ENCODE measurements at places on chromosomes 7 and 10. TPM values are rescaled to one million over a fixed set of nuclear protein-coding genes. Genes with fewer than 3 reads are reported as not detected.

- H3K36me3 ChIP-seq, result peaks cover 5% of the 10 kb centered on the region
- no peak for DNase-seq
- no peaks in the 10 kb centered on the region for H3K27me3 ChIP-seq
- H3K27ac ChIP-seq, result no peak overlapping the region
- no peaks in the 10 kb centered on the region for H3K4me1 ChIP-seq
Measured at GRCh38 chr10:30464675-30465074, 30.7 kb downstream of the MAP3K8 start.

- H3K4me1 ChIP-seq, result no peaks in the 10 kb centered on the region
- no peaks in the 10 kb centered on the region for H3K27me3 ChIP-seq
- no peak overlapping the region for H3K27ac ChIP-seq
- DNase-seq, result no peak
- H3K36me3 ChIP-seq, result no peaks in the 10 kb centered on the region
- no peak overlapping the region for H3K4me3 ChIP-seq
Measured at GRCh38 chr7:140497241-140497769, 18.0 kb upstream of the MKRN1 start.

- H3K4me1 ChIP-seq, result no peaks in the 10 kb centered on the region
- H3K27ac ChIP-seq, result no peak overlapping the region
- H3K36me3 ChIP-seq, result no peaks in the 10 kb centered on the region
Measured at GRCh38 chr7:45610660-45611299, 36.6 kb downstream of the ADCY1 start.

DNA sequence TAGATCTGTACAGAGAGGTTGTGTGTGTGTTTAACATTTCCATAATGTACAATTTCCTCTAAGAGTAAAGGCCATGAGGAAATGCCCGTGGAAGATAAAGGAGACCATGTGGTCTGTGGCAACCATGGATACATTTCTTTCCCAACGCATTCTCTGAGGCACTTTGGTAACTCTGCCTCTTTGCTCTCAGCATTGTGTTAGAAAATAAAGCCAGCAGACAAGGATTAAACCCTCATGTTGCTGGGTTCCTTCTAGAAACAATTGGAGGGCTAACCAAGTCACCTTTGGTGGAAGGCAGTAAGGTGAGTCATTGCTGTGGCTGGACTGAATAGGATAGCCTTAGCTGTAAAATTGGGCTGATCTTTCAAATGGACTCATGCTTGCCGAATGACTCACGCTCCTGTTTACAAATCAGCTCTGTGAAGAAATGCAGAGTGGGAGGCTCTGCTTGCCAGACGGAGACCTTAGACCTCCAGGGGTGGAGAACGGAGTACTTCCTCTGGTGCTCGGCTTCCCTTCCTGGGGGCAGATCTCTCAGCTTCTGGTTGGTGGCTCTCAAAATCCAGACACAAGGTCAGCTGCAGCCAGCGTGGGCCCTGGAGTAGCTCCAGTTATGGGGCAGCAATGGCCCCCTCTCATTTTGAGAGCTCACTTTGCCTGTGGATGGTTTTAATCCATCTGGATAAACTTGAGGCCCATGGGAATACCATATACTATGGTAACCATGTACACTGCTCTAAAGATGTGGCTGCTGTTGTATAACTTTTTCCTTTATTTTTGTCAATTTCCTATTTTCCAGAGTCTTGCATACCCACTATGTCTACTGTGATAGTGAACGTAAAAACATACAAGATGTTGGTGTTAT, 137.3 kb downstream of the TCF7L2 start:
- peaks cover 2% of the 10 kb centered on the region for H3K36me3 ChIP-seq
- H3K4me1 ChIP-seq, result peaks cover 18% of the 10 kb centered on the region
- peak overlapping the region; percentile 58 for H3K27ac ChIP-seq
- no peaks in the 10 kb centered on the region for H3K27me3 ChIP-seq
- peak; percentile 99 for DNase-seq

- H3K4me1 ChIP-seq, result no peaks in the 10 kb centered on the region
- no peak overlapping the region for H3K4me3 ChIP-seq
- H3K36me3 ChIP-seq, result no peaks in the 10 kb centered on the region
- no peaks in the 10 kb centered on the region for H3K27me3 ChIP-seq
- DNase-seq, result no peak
Measured at GRCh38 chr10:44949127-44949802, 10.3 kb upstream of the RASSF4 start.

The UPK3B gene
- total RNA-seq, result under 0.01 TPM

The LRMDA gene
- 1.0 TPM for total RNA-seq

GRCh38 chr10:109928475-109928891, 5.2 kb upstream of the XPNPEP1 start:
- no peak overlapping the region for H3K27ac ChIP-seq
- H3K4me1 ChIP-seq, result peaks cover 7% of the 10 kb centered on the region
- no peaks in the 10 kb centered on the region for H3K27me3 ChIP-seq
- no peak for DNase-seq
- H3K4me3 ChIP-seq, result no peak overlapping the region

- DNase-seq, result no peak
- H3K27me3 ChIP-seq, result no peaks in the 10 kb centered on the region
- H3K36me3 ChIP-seq, result no peaks in the 10 kb centered on the region
- H3K4me3 ChIP-seq, result no peak overlapping the region
- H3K27ac ChIP-seq, result no peak overlapping the region
Measured at GRCh38 chr7:48300301-48300700, 129.0 kb downstream of the ABCA13 start.

The CALHM1 gene
- not detected for total RNA-seq
